Uterus (tissue), 4 donors: ENCODE measurements at places on chromosomes 3 and 15. TPM values are rescaled to one million over a fixed set of nuclear protein-coding genes. Genes with fewer than 3 reads are reported as not detected.

- DNase-seq = no peak
Observed at GRCh38 chr15:101501703-101502373, 12.3 kb upstream of the PCSK6 start.

ACVR2B gene
- total RNA-seq = 13.8 TPM

GRCh38 chr3:47083786-47084185, 80.1 kb downstream of the SETD2 start:
- no peak for DNase-seq

RBMS3 gene
- total RNA-seq = 77.1 TPM

- no peak for DNase-seq
Observed at GRCh38 chr3:66496746-66497145, 4.1 kb downstream of the LRIG1 start.

CAMKV gene
- total RNA-seq = not detected

DNA sequence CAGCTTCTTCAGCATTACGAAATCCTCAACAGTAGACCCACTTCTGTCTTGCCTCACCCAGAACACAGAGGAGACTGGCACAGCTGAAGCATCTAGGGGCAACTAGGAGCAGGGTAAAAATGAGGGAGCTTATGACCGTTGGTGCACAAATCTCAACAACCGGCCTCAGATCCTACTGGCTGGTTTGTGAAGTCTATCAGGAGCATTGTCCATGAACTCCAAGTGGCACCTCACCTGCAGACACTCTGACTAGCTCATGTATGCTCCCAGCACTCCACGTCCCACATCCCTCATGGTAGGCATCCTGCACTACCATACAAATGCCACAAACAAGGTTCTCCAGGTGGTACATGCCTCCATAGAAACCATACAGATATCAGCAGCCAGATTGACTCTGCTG, 163.1 kb downstream of the TLE3 start:
- DNase-seq = no peak

CCDC54 gene
- not detected for total RNA-seq

BCL2A1 gene
- total RNA-seq = not detected
